ENCODE measurements at places on chromosomes 1 and 21.

- DNase-seq: peak; percentile 18
These were observed 31.4 kb downstream of the CLCA1 start for GRCh38 chr1:86499987-86500593.

DNA sequence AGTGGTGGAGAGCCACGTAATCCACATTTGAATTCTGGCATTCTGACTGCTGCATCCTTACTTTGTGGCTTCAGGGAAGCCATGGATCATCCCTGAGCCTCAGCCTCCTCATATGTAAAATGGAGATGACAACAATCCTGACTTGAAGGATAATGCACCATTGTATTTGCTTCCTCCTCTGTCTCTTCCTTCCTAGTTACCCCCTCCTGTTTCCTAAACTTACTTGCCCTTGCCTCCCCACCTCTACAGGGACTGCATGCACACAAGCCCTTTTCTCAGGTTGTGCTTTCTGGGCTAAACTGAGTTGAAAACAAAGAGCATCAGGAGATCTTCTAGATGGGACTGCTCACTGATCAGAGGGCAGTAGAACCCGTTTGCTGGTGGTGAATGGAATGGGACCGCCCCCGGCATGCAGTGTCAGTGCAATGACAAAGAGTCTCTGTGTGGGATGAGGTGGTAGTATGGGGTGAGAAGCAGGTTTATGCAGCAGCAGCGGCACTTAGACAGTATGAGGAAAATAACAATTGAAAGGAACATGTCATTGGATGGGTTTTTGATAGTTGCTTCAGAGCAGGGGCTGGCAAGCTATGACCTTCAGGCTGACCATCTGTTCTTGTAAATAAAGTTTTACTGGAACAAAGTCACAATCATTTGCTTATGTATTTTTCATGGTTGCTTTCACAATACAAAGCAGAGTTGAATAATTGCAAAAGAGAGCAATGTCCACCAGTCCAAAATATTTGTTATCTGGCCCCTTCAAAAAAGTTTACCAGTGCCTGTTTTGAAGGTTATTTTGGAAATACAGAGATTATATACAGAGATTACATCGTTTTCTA is 6.1 kb upstream of the ADAMTS1 start:
- no peak for DNase-seq

DNA sequence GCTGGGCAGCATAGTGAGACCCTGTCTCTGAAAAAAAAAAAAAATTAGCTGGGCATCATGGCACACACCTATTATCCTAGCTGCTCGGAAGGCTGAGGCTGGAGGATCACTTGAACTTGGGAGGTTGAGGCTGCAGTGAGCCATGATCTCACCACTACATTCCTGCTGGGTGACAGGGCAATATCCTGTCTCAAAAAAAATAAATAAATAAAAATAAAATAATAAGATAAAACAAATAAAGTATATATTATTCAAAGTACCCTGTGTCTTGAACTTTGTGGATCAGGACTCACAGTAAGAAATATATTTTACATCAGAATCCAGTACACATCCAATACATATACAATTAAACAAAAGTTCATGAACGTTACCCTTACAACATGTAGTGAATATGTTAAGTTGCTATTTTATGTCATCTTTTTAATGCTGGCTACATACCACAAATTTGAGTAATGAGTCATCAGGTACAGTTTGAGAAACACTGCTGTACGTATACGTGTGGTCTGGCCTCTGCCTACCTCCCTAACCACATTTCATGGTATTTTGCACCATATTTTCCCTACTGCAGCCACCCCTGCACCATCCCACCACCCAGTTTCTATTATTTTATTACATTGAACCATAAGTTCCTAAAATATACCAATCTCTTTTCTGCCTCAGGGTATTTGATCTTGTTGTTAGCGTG is 4.4 kb downstream of the NME7 start:
- peak; percentile 21 for DNase-seq

GRCh38 chr1:100239961-100240360 is 9.7 kb downstream of the DBT start:
- DNase-seq: no peak

GRCh38 chr1:23816906-23817305 is 8.3 kb downstream of the HMGCL start:
- no peak for DNase-seq

- DNase-seq: no peak
These were observed 30.0 kb downstream of the PRSS38 start for GRCh38 chr1:227845519-227845918.
